ENCODE measurements at places on chromosomes 1 and 21.

GRCh38 chr1:223147409-223147808, 4.4 kb upstream of the TLR5 start:
- DNase-seq, result no peak

DNA sequence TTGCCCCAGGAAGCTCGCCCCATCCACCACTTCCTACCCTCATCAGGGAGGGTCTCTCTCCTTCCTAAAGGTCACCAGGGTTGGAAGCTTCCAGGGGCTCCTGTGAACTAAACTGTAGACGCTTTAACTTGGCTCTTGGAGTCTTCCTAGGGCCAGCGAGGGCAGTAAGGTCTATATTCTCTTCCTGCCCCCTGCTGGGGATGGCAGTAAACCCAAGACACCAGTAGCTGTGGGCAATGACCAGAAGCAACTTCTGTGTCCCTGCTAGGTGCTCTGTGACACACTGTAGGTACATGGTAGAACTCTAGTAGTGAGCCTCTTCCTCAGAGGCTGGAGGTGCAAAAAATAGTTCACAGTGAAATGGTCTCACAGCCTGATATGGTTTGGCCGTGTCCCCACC, 30.0 kb downstream of the KCND3 start:
- DNase-seq, result no peak

GRCh38 chr1:218705911-218706893, 361.1 kb downstream of the TGFB2 start:
- DNase-seq, result no peak

GRCh38 chr1:58308206-58308605, 238.3 kb downstream of the OMA1 start:
- no peak for DNase-seq

DNA sequence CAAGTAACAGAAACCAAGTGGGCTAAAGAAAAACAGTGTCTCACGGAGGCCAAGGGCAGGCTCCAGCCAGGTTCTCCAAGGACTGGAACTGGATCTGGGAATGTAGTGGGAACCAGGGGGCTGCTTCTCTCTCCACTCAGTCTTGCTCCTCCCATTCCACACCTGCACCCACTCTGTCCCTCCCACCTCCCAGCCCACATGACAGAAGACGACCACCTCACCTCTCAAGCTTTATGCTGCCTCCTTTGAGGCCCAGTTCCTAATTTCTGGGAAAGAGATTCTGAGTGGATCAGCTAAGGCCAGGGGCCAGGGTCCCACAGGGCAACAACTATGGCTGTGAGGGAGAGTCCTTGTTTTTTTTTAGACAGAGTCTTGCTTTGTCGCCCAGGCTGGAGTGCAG, 18.8 kb upstream of the CEP85 start:
- no peak for DNase-seq

DNA sequence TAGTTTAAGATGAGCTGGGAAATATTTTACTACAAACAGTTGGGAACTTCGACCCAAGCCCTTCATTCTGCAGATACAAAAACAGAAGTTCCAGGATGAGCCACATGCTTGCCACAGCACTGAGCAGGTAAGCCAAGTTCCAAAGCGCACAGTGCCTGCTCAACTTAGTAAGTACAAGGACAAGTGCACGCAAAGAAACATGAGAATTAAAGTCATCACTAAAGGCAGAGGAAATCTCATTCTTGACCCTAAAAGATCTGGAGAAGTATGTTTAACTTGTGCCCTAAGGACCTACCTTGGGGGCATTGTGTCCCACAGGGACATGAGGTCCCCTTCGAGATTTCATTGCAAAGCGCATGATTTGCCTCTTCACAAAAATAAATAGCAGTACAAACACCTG, 1.2 kb upstream of the UBAP2L start:
- no peak for DNase-seq

DNA sequence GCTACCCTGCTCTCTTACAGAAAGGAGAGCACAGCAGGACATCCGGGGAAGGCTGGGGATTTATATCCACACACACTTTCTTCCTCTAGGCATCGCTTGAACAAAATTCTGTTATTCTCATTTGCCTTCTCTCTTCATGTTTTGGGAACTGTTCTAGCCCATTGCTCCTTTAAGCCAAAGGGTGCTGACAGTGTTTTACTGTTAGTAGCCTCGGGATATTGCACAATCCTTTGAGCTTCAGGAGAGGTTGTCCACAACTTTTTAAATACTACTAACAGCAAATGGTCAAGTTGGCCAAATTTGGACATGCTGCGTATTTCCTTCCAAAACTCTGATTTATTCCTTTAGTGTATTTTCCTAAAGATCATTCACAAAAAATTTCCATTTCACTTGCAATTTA, 579.2 kb upstream of the RGS18 start:
- DNase-seq, result no peak
